MV-4-11 (cell line): ENCODE measurements at places on chromosomes 1 and 21.

DNA sequence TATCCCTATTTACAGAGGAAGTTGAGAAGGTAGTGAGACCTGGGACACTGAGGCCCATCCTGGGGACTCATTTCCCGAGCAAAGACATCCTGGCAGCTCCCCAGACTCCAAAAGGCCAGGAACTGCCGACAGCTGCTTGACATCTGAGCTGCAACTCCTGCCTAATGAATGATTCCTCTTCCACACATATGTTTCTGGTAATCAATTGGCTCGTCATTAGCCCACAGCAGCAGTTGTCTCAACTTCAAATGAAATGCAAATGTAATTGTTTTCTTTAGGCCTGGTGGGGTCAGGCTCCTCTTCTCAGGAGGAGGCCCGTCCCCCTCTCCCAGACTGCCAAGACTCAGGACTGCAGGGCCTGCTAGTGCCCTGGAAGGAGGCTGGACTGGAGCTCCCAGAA, 61.8 kb upstream of the DISP3 start:
- DNase-seq, result no peak

DNA sequence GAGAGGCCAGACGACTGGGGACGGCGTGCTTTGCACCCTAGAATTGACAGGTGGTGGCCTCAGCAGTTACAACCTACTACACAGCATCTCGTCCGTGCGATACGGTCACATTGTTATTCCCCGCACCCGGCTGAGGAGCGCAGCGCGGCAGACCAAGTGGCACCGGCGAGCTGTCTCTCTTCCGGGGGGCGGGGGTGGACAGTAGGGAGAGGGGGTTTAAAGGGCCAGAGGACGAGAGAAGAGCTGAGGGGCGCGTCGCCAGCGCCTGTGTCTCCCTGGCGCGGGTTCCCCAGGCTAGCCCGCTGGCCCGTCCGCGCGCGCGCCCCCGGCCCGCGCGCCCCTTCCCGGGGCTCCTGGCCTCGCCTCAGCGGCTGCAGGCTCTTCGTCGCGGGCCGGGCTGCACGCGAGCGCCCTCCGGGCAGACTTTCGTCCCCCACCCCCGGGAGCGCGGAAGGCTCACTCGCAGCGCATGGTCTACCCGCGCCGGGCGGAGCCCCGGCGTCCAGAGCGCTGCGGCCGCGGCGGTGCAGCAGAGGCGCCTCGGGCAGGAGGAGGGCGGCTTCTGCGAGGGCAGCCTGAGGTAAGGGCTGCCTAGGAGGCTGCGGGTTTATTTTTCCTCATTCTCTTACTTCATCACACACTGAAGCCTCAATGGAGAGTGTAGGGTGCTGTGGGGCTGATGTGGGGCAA, at the start of gene PDE4B:
PDE4B (plus strand) TSS at position 227 of the 690 bp plus-strand sequence.
- DNase-seq, result no peak

GRCh38 chr1:111480674-111481073, 6.9 kb downstream of the C1orf162 start:
- peak; percentile 68 for DNase-seq

GRCh38 chr1:118842452-118843201, 145.5 kb downstream of the TBX15 start:
- peak; percentile 90 for DNase-seq

- DNase-seq, result no peak
Measured at GRCh38 chr1:26410706-26411623, at the start of gene LIN28A. LIN28A (plus strand) TSS chr1:26410817; CDS start chr1:26410892, 75 bp downstream.
